ENCODE measurements at places on chromosomes 13 and 19.

DNA sequence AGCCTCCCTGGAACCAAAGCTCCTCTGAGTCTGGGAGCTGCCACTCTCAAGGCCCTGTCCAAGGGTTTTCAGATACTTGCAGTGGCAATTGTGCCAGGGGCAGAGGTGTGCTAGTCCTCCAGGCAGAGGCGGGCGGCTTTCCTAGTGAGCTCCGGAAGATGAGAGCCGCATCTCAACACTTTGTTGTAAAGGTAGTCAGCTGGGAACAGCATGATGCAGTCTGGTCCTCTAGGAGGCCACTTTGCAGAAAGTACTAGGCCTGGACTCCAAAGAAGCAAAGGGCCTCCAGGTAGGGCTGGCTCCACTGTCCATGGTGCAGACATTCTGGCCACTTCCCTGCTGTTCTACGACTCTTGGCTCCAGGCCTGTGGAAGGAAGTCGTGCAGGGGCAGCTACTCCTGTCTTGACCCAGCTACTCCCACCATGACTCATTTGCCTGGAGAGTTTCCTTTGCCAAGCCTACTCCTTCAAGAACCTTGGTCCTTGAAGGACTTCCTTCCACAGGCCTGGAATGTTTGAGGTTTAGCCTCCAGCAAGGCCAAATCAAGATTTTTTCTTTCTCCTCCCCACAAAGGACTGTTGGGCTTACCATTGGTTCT is 9.9 kb upstream of the ZNF536 start:
- no peak for DNase-seq

GRCh38 chr13:62014299-62014698 is 598.6 kb upstream of the PCDH20 start:
- DNase-seq: no peak

GRCh38 chr19:4754248-4754647 is 30.6 kb upstream of the DPP9 start:
- no peak for DNase-seq

DNA sequence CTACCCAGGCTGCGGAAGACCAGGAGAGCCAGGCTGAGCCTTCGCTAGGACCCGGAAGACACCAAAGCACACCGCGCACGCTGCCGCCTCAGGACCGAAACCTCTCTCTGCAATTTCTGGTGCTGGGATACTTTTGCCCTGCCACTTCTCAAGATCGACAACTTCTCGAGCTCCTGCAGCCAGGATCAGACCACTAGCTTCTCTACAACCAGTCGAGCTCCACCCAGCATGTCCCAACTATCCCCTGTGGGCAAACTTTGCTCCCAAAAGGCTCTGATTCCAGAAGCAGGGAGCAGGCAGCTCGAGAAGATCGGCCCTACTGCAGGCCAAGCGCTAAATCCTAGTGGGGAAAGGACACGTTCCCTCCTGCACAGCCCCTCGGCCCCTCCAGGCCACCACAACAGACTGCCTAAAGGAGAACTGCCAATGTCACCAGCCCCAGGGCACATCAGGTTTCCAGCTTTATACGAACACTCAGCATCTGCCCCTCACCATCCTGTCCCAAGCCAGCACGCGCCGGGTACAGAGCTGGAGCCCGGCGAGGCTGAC is 979 bp downstream of the AKAP8 start:
- DNase-seq: peak; percentile 79

DNA sequence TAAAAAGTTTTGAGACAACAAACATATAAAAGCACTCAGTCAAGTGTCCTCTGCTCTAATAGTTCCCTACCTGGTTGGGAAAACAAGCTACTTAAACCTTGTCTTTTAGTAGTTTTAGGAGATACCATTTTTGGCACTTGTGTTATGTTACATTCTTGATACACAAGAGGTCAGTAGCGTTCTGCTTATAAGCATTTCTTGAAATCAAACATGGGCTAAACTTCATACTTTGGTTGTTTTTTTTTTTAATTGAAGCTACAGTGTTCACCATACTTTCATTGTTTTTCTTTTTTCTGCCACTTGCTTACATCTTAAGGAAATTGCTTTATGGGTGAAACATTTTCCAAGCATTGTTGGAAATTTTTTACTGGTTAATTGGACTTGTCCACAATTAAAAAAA is 12.9 kb downstream of the NHLRC3 start:
- peak; percentile 34 for DNase-seq

- DNase-seq: no peak
Observed at GRCh38 chr19:485583-486236, 10.6 kb upstream of the MADCAM1 start.

DNA sequence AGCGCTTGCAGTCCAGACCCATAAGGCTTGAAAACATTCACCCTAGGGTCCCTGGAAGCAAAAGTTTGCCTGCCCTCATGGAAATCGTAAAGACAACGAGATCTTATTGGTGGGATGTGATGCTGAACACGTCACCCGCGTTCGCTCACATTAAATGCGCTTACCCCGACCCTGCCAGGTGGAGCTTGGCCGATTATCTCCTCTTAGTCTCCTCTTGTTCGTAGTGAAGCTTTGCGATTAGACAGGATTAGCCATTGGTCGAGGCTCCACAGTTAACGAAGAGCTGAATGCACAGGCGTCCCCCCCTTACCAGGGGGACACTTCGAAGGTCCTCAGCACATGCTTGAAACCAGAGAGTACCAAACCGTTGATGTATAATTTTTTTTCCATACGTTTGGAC is 16.0 kb upstream of the KDM4B start:
- no peak for DNase-seq

GRCh38 chr19:31553846-31554215 is 204.6 kb upstream of the TSHZ3 start:
- no peak for DNase-seq

DNA sequence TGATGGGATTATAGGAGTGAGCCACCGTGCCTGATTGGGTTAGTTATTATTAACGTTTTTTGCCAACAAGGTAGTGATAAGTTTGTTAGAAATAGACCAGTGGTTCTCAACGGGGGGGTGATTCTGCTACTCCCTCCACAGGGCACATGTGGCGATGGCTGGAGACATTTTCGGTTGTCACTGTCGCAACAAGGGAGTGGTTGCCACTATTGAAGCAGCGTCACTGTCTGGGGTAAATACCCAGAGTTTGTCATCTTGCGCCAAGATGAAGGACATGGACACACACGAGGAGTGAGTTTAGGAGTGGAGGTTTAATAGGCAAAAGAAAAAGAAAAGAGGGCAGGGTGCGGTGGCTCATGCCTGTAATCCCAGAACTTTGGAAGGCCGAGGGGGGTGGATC is 18.9 kb downstream of the ADGRE3 start:
- no peak for DNase-seq

- no peak for DNase-seq
Observed at GRCh38 chr13:102589301-102589822, 7.4 kb upstream of the TPP2 start.

DNA sequence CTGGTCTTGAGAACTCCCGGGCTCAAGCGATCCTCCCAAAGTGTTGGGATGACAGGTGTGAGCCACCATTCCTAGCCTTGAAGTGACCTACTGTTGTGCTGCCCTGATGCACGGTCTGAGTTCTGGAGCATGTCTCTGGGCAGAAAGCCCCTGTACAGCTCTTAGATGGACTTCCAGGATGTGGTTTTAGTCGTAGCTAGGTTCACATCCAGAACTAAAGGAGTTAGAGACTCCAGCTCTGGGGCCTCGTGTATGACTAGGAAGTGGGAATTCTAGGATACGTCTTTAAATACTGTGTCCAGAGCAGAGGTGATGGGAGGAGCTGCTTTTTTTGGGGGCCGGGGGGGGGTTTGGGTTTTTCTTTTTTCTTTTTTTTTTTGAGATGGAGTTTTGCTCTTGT is 12.2 kb downstream of the UPF1 start:
- DNase-seq: peak; percentile 50

GRCh38 chr13:54706336-54706735 is 1677.7 kb downstream of the OLFM4 start:
- no peak for DNase-seq

- peak; percentile 38 for DNase-seq
Observed at GRCh38 chr19:10945264-10945663, 15.6 kb upstream of the SMARCA4 start.

DNA sequence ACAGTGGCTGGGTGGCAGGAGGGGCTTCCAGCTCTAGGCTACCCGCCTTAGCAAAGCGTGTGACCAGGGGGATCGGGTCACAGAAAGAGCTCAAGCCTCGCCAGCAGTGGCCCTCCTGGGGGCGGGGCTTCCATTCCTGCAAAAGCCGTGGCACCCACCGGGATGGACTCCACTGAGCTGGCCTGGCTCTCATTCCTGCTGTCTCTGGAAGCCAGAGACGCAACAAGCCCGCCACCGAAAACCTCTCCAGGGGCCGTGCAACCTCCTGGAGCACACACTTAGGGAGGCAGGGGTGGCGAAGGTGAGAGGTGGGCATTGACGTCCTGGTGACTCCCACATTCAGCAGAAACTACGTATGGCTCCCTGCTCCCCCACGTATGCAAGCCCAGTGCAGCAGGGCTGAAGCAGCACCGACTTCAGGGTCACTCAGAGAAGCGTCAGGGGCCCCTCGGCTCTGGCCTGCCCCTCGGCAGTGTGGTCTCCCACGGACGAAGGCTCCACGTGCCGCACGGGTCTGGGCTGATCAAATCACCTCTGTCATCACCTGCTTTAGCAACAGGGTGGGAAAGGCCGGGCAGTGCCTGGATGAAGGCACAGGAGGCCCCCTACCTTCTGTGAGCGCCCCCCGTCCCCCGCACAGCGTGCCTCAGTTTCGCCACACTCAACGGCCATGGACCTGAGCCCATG is 3.1 kb downstream of the C19orf25 start:
- DNase-seq: no peak

DNA sequence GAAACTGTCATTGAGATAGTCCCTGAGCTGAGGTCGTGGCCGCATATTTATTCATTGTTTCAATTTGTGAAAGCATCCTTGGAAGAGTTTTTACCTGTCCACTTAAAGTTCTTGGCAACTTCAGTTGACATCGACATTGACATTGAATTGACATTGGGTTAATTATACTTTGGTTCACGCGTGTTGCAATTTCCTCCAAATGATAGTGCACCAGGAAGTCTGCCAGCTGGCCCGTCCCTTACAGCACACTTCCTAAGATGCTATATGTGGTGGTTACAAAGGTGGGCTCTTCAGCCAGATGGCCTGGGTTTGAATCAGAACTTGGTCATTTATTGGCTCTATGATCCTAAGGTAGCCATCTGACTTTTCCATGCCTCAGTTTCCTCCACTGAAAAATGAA is 176.0 kb downstream of the FGF14 start:
- DNase-seq: no peak

GRCh38 chr19:17497149-17497798 is 14.2 kb upstream of the PGLS start:
- no peak for DNase-seq

DNA sequence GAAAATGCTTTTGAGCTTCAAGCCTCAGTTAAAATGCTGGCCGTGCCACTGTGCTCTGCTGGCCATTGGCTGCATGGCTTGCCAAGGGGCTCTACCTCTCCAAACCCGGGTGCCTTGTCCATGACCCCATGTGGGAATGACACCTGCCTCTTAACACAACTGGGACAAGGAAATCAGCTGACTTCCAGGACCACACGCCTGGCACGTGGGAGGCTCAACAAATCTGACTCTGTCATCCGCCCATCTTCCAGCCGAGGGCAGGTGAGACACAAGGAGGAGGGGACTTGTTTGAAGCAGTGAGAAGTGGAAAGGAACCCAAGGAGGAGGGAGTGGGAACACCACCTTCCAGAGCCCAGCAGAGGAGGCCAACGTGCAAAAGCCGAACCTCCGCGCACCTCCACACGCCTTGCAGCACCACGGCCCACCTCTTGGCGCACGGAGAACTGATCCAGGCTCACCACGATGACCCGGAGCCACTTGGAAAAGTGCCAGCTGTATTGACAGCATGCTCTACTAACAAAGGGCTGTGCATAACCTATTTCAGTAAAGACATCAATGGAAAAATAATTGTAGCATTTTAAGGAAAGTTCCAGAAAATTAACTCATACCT is 38.3 kb downstream of the COL4A1 start:
- no peak for DNase-seq

DNA sequence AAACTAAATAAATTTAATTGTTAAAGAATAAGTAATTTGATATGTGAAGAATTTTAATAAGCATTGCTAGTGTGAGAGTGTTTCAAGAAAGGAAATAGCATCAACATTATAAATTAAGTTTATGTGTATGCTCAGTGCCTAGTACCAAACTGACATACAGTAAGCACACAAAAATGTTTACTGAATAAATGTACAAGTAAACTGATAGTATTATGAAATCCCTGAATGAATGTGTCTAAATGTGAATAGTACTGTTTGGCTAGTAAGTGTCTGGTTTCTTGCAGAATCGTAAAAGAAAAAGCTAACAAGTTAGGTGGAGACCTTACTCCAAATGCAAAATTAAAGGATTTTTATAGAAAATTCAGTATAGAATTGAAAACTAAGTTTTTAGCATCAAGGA is 233.6 kb downstream of the PCDH9 start:
- no peak for DNase-seq

GRCh38 chr13:112592647-112593046 is 4.7 kb upstream of the TUBGCP3 start:
- no peak for DNase-seq

- DNase-seq: no peak
Observed at GRCh38 chr13:109968876-109969577, 182.6 kb upstream of the IRS2 start.

- DNase-seq: no peak
Observed at GRCh38 chr19:56085571-56086275, 35.4 kb downstream of the ZNF787 start.

- peak; percentile 85 for DNase-seq
Observed at GRCh38 chr19:18160971-18161635, 8.1 kb downstream of the PIK3R2 start.

GRCh38 chr13:34294483-34295129 is 476.7 kb downstream of the RFC3 start:
- DNase-seq: no peak

DNA sequence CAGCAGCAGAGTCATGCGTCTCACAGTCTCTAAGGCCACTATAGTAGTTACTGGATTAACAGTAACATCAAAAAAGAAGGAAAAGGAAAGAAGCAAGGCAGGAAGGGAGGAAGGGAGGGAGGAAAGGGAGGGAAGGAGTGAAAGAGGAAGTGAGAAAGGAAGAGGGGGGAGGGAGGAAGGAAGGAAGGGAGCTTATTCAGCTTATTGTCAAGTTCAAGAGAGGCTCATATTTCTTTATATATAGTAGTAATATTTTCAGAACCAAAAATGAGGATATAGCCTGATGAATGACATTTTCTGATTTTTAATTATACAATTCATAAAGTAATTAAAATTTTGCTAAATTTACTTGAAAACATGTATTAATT is 17.7 kb upstream of the RUBCNL start:
- no peak for DNase-seq

- DNase-seq: peak; percentile 35
Observed at GRCh38 chr19:43534816-43535761, 2.1 kb downstream of the ZNF575 start.

Measured in GM12865 (cell line).